ENCODE measurements at places on chromosomes 5 and 9.
A peak's percentile ranks its signal among the peaks of the same experiment; 100 is the strongest.

DNA sequence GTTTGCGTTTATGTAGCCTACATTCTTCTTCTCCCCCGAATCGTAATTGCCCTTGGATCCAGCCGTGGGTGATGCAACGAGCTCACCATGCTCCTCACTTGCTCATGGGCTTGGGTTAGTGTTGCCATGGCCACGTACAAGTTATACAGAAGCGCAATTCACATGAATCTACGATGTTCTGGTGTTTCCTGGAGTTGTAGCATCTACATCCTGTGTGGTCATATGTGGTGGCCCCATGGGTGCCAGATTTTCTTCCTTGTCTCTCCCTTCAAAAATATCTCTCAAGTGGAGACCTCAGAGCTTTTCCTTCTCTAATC lies 115.3 kb downstream of the TLE4 start:
- no peak for DNase-seq

DNA sequence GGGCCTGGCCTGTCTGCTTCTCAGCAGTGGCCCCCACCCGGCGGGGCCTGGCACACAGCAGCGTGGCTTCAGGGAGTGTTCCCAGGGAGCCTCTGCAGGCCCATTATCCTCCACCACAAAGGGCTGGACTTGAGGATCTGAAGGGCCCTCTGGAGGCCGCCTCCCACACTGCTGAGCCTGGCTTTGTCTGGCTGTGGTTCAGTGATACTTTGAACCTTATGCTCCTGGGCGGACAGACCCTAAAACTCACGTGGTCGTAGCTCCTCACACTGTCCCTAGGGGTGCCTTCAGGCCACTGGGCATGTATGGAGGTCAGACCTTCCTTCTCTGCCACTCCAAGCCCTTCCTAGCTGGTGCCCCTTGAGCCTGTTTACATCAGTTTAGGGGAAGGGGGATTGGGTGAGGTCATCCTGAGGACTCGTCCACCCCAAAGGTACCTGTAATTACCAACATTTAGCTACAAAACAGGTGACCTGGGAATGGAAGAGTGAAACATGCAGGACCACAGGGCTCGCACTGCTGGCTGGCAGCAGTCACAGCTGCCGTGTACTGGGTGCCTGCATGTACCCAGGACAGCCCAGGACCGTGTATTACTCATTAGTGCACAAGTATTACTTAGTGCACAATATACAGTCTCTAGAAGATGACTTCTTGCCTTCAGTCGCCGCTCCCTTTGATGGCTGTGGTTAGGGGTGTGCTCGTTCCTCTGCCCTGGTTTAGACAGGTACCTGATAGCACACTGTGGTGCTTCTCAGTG lies 8.5 kb downstream of the GRHPR start:
- DNase-seq: no peak

- DNase-seq: no peak
These were observed 33.3 kb downstream of the DMRT2 start for GRCh38 chr9:1083325-1083913.

GRCh38 chr5:107147589-107147988 lies 523.1 kb downstream of the EFNA5 start:
- DNase-seq: no peak

- no peak for DNase-seq
These were observed 26.0 kb upstream of the EPB41L4B start for GRCh38 chr9:109346904-109347303.

- DNase-seq: no peak
These were observed 214.9 kb downstream of the MCTP1 start for GRCh38 chr5:95069948-95070347.

- no peak for DNase-seq
These were observed 260.7 kb upstream of the ARRDC3 start for GRCh38 chr5:91643797-91644196.

DNA sequence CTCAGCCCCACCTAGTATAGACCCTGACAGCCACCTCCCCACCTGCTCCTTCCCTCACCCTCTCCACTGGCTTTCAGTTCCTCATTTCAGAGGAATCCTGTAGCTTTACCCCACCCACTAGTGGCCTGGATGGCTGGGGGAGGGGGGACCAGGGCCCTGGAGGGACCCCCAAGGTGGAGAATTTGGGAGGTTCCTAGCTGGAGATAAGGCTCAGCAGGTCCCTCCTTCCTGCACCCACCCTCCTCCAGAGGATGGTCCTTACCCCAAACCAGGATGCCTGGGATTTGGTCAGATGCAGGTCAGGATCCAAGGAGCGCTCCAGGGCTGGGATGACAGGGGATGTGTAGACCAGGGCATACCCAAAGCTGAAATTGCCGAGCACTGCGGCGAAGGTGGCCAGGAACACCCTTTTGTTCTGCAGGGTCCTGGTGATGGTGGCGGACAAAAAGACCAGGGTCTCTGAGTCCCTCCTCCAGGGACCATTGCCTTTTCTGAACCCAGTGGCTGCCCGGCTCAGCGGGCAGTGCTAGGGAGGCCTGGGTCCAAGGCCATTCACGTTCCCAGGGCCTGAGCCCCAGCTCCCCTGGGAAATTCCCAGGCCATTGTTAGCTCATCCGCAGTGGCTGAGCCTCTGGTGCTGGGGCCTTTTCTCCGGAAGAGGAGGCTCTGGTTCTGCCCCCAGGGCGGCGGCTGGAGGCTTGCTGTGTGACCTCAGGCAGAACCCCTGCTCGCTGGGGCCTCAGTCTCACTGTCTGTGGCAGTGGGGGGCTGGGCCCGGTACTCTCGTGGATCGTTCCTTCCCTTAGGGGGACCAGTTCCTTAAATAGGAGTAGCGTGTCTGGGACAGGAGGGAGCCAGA lies 678 bp downstream of the SLC2A6 start:
- no peak for DNase-seq

DNA sequence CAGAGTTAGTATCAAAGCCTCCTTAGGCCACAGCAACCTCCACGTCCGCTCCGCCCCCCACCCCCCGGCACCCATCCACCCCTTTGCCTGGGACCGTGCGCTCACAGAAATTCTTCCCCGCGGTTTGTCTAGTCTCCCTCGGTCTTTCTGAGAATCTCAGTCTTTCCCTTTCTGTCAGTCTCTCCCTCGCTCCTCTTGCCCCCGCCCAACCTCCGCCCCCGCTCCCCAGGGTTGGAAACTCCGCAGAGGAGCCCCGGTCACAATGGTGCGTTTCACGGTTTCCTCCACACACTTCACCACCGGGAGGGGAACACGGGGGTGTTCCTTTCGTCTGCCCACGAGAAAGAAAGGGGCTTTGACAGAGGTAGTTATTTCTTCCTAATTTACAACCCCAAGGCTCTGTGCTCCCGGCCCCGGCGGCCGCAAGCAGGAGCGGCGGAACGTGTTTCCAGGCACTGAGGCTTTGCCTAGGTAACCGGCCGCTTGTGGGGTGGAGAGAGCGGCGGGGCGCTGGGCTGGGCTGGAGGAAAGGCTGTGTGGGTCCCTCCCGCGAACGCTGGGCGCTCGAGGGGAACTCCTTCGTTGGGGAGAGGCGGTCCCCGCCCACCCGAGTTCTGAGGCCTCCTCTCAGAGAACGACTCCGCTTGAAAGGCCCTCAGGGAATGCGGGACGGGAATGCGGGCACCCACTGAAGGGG lies 2.1 kb downstream of the NR4A3 start:
- peak; percentile 38 for DNase-seq

DNA sequence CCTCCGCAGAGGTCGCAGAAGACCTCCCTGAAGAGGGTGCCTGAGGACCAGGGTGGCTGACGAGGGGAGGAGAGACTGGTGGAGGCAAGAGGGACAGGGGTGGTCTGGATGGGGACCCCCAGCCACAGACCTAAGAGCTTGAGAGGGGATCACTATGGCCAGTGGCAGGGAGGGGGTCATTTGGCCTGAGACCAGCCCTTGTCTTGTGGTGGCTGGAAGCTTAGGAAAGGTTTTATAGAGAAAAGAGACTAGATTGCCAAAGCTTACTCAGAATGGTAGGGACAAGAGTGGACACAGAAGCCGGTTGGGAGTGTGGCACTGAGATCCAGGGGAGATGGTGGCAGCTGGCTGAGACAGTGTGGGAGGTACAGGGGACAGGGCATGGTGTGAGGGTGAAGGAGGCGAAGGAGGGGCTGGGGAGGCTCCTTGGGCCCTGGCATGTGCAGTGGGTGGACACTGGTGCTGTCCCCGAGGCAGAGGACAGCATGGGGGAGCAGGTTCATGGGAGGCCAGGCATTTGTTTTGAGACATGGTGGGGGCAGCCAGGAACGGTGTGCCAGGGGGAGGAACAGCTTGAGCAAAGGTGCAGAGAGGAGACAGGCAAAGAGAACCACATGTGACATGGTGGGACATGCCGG lies 123.0 kb downstream of the C9orf50 start:
- no peak for DNase-seq

DNA sequence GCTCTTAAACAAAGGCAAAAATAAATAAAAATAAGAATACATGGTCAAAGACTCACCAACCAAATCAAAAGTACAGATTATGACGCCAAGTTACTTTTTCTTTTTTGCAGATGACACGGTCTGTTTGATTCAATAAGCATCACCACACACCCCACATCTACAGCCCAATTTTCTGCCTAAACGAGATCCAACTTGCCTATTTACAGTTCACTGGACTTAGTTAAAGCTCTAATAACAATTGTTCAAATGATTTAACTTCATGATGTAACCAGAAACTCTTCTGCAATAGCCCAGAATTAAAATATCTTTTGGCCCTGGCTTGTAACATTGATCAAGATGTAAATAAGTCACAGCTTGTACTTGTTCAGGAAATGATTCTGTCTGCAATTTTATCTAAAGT lies 590.3 kb upstream of the C9orf72 start:
- no peak for DNase-seq

GRCh38 chr5:89204756-89205155 lies 321.8 kb upstream of the MEF2C start:
- no peak for DNase-seq

DNA sequence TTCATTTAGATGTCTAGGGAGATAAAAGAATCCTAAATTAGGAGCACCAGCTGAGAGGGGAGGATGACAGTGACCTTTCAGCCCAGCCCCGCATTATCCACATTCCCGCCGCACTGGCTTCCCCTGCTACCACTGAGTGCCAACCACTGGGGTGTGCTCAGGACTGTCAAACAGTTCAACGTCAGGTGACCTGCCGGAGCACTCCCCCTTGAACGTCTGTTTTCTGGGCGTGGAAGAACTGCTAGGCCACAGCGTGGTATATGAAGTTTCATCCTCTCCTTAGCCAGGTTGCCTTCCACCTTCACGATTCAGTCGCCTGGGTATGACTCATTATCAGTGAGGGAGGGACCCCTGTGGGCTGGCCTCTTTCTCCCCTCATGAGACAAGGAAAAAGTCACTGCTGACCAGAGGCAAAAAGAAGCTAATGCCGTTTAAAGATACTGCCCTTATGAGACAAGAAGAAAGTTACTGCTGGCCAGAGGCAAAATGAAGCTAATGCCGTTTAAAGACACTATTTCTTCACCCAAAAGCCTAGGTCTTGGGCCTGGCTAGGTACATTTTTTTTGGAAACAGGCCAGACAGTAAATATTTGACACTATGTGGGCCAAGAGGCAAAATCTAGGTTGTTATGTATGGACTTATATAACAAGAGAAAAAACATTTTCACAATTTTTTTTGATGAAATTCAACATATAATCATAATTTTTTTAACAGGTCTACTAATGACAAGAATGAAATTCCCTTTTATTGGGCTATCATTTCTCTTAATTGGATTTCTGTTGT lies 4.6 kb downstream of the NMRK1 start:
- DNase-seq: no peak

DNA sequence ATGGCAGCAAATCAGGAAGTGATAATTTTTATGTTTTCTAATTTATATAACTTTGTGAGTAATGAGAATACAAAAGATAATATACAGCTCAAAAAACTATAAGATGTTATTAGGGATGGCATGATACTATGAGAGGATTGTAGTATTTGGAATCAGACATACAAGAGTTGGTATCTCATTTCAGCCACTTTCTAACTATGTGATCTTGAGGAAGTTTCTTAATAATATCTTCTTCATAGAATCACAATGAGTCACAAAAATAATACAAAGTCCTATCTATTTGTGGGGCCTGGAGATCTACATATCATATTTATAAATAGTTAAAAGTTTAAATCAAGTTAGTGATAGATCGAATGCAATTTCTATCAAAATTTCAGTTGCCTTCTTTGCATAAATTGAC lies 23.7 kb upstream of the TMED7 start:
- no peak for DNase-seq

DNA sequence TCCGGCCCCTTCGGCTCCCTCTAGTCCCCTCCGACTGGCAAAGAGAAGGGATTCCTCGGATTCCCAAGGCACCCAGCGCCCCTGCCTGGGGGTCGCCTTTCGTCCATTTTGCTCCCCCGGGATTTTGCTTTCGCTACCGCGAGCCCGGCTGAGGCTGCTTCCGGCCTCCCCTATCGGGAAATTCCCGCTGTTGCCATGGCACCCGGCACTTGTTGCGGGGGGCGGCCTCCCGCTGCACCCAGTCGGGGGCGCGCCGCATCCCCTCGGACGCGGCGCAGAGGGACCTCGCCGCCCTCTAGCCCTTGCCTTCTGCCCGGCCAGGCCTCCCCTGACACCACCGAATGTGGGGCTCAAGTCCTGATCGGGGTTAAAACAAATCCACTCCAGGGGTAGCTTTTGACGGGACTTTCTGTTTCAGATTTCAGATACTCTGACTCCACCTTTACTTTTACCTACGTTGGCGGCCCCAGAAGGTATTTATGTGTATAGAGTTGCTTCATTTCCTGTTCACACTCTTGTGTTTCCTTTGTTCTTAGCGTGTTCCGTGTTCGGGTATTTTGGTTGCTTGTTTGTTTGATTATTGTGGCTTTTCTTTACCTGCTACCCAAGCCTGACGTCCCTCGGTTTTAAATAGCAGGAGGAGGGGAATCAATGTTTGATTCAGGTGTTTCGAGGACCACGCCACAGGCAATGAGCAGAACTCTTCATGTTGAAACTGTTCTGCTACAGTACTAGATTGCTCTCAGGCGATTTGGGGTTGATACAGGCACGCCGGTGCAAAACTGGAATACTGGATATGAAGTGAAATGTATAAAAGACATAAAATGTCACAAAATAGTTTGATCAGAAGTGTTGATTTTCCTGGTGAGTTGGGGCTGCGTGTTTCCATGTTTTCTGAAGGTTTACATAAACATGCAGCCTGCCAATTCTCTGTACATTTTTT lies 1.5 kb downstream of the PARP8 start:
- DNase-seq: peak; percentile 75

DNA sequence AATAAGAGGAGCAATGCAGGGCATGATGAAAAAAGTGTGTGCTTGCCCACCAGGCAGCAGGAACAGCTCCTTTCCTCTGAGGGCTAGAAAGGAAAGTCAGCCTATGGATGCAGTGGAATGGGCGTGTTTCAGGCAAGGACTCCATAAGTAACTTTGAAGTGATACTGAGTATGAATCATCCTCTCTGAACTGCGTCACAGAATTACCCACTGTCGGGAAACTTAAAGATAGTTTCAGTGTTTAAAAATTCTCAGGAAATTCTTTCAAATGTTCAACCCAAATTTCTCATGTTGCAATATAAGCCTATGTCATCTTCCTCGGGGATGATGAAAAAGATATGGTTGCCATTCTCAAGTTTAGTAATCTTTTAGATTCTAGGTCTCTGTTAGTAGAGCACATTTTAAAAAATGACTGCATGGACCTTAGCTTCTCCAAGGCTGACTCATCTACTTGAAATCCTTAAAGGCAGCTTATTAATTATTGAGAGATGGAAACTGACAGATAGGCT lies 27.7 kb downstream of the PTCD2 start:
- DNase-seq: no peak
